ENCODE measurements at places on chromosomes 4 and X.

GRCh38 chr4:83323136-83323535 is 11.5 kb downstream of the HPSE start:
- DNase-seq, result no peak

- DNase-seq, result no peak
Observed at GRCh38 chr4:1492651-1493539, 86.7 kb upstream of the NKX1-1 start.

- no peak for DNase-seq
Observed at GRCh38 chr4:182918044-182918607, 940 bp upstream of the DCTD start.

- no peak for DNase-seq
Observed at GRCh38 chrX:16646366-16647138, 3.4 kb upstream of the S100G start.

GRCh38 chrX:104668550-104668949 is 102.6 kb downstream of the IL1RAPL2 start:
- DNase-seq, result no peak

DNA sequence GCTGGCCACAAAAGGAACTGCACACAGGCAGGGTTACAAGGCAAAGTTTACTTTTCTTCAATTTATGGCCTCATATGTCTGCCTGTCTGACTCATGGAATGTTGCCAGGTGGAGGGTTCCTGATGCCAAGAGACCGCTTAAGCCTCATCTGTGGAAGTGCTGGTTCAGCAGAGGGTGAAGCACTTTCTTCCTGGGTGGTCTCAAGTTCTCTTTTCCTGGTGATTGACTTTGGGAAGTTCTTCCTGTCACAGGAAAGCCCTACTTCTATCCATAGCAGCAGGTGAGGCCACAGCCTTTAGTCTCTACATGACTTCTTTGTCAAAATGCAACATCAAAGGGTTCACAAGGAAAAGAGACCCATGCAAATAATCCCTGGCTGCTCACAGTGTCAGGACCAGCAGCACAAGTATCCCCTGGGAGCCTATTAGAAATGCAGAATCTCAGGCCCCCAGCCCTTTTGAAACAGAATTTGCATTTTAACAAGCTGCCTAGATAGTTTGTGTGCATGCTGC is 81.4 kb upstream of the IGFBP7 start:
- DNase-seq, result no peak

DNA sequence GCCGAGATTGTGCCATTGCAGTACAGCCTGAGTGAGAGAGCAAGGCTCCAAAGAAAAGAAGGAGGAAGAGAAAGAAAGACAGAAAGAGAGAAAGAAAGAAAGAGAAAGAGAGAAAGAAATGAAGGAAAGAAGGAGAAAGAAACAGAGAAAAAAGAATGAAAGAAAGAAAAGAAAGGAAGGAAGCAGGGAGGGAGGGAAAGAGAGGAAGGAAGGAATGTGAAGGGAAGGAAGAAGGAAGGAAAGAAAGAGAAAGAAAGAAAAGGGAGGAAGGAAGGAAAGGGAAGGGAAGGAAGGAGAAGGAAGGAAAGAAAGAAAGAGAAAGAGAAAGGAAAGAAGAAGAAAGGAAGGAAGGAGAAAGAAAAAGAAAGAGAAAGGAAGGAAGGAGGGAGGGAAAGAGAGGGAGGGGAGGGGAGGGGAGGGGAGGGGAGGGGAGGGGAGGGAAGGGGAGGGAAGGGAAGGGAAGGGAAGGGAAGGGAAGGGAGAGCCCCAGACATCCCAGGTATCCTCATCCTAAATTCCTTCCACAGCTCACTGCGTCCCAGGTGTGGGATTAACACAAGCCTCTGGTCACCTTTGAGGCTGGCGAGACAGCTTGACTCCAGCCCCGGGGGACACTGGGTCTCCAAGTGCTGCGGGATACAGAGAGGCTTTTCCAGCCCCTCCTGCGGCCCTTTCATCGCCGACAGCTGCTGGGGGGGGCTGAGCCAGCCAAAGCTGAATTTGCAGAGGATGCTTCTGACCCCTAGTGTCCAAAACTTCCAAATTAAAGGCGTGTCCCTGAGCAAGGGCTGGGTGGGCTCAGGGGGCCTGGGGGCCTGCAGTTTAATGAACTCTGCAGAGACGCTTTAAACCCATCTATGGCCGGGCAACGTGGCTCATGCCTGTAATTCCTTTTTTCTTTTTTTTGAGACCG is 24.2 kb upstream of the CSF2RA start:
- no peak for DNase-seq

DNA sequence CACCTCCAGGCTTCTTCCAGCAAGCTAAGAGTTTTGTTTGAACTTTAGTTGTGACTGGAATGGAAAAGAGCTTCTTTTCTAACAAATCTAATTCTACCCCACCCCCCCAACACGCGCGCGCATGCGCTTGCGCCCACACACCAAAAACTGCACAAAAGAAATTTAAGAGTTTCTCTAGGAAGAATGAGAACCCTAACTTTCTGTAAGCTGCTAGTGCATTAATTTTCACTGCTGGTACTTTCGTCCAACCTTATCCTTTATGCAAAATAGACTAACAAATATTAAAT is 9.0 kb upstream of the INTU start:
- no peak for DNase-seq

DNA sequence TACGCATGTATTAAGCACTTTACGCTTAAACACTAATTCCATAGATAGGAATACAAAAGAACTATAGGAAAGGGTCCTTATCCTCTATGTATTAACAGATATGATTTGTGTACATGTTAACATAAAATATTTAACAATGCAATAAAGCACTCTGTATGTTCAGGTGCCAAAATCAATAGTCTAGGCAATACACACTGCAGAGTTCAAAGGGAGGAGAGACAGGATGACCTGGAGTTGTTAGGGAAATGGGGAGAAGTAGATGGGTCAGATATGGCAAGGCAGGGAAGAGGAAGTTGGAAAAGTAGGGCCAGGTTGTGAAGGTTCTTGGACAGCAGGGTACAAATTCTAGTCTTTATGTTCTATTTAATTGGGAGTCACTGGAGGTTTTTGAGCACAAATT is 2.9 kb downstream of the SGCB start:
- DNase-seq, result no peak

- DNase-seq, result no peak
Observed at GRCh38 chr4:59044286-59044900, 1934.2 kb upstream of the IGFBP7 start.

DNA sequence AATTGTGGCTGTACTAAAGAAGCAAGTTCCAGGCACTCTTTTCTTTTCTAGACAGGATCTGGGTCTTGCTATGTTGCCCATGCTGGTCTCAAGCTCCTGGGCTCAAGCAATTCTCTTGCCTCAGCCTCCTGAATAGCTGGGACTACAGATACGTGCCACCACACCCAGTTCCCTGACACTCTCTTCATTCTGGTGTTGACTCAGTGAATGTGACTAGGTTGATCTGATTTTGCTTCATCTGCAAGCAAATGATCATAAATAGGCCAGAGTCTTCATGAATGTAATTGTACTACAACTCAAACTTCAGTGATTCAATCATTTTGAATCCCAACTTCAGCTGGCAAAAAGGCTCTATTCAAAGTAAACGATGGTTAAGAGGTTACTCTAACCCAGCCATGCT is 78.5 kb downstream of the APBB2 start:
- no peak for DNase-seq

DNA sequence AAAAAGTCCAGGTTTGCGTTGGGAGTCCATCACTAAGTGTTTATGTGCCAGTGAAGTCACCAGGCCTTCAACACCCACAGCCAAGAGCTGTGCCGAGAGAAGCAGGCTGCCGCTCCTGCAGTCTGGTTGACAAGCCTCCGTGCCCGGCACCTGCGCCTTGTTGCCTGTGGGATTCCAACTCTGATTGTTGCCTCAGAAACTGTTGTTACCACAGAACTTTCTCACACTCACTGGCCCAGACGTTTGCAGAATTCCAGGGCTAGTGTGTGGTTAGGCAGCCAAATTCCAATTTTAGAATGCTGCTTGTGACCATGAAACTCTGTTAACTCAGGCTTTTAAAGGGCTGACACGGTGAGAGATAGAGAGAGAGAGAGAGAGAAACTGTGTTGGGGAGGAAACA is 119.5 kb upstream of the LIMCH1 start:
- DNase-seq, result no peak
